ENCODE measurements at places on chromosomes 3 and 15.

DNA sequence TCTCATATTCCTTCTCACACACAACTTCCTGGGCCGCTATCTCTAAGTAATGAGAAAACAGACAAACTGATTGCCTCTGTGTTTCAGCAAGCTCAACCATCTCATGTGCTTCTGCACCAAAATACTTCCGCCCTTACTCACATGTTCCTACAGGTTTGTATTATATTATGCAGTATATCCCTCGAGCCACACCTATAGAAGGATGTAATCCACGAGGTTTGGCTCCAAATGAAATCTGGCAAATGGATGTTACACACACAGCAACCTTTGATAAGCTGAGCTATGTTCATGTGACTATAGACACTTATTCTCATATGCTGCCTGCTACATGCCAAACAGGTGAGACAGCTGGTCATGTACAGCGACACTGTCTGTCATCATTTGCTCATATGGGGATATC is 22.6 kb downstream of the CCRL2 start:
- no peak for DNase-seq

- DNase-seq, result no peak
Observed at GRCh38 chr3:64093825-64094712, 70.8 kb upstream of the PSMD6 start.

- no peak for DNase-seq
Observed at GRCh38 chr15:88388686-88389085, 78.5 kb downstream of the MRPL46 start.

DNA sequence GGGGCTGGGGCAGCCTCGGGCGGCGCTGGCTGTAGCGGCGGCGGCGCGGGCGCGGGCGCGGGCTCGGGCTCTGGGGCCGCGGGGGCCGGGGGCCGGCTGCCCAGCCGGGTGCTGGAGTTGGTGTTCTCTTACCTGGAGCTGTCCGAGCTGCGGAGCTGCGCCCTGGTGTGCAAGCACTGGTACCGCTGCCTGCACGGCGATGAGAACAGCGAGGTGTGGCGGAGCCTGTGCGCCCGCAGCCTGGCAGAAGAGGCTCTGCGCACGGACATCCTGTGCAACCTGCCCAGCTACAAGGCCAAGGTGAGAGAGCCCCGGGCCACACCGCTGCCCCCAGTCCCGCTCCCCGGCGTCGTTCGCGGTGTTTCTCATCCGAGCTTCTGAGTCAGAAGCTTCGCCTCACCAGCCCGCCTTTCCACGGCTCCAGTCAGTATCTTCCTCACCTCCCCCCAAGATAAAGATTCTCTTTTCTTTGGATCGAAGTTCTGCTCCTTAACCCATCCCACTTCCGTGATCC is 600 bp downstream of the FBXO45 start:
- peak; percentile 32 for DNase-seq

DNA sequence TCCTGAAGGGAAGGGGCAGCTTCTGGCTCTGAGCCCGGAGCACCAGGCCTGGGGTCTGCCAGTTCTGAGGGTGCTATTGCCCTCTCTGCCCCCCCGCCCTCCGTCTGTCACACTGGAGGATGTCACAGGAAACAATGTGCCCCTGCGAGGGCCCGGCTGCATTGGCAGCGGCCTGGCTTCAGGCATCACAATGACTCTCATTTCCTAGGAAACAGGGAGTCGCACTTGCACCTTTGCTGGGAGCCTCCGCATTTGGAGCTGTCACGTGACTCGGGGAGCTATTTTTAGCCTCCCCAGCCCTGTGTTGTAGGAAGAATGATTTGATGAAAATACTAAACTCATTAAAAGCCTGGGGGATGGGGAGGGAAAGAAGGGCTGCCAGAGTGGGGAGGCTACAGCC is 518.9 kb downstream of the SHQ1 start:
- DNase-seq, result peak; percentile 86

GRCh38 chr3:146191051-146191450 is 30.1 kb upstream of the PLOD2 start:
- no peak for DNase-seq

- no peak for DNase-seq
Observed at GRCh38 chr3:40869013-40869412, 330.3 kb upstream of the CTNNB1 start.

DNA sequence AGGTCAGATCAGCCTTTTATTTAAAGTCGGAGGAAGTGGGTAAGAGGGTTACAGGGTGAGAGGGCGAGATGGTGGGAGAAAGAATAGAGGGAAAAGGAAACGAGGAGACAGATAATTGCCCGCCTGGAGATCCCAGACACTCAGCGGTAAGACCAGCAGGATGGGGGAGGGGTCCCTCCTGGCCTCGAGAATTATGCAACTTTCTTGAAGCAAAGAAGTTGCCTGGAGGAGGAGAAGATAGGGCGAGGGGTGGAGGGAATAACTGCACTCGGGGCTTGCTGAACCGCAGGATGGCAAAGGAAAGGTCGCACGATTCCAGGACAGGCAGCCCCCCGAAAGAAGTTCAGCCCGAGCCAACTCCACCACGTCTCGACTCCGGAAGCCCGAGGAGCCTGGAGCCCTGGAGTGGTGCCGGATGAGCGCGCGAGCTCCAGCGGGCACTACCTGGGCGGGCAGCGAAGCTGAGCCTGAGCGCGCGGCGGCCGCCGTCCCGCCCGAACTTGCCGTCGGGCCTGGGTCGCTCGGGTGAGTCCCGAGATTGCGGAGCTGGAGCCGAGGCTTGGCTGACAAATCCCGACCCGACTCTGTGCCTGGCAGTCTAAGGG is 402 bp downstream of the WWTR1 start:
- no peak for DNase-seq

DNA sequence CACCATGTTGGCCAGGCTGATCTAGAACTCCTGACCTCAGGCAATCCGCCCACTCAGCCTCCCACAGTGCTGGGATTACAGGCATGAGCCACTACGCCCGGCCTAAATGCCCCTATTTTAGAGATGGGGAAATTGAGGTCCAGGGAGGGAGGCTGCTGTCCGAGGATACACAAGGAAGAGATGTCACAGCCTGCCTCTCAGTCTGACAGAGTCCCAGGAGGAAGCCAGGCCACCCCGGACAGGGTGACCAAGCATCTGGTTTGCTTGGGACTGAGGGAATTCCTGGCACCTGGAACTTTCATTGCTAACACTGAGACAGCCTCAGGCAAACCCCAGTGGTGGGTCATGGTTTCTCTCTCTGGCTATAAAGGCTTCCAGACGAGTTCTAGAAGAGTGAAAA is 30.6 kb upstream of the ADAMTS7 start:
- DNase-seq, result no peak

GRCh38 chr3:184315871-184316661 is 1.7 kb downstream of the EIF4G1 start:
- DNase-seq, result no peak

DNA sequence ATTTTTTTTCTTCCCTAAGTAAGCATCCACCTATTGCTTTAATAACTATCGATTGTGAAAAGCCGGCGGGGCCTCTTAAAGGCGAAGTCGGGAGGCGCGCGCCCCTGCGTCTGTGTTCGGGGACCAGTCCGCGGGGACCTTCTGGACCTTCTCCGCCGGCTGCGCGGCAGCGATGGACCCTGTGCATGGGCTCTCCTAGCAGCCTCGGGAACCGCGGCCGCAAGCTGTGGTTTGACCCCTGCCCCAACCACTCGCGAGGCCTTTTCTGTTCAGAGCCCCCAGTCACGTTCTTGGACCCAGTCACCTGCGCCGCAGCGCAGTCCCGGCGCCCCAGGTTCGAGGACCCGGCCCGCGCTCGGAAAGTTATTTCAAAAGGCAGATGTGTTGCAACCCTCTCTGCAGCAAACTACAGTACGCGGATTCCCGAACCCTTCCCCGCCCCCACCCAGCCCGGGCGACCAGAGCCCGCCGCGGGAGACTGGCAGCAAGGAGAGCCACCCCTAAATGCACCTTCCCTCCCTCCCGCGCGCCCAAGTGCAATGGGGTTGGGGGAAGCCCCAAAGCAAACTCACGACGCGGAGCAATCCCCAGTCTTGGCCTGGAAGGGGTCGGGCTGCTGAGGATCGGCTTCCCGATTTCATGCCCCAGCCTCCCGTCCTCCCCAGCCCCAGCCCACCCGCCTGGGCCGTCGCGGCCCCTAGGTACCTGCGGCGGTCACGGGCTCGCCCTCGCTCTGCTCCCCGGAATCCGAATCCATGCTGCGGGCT is 684 bp downstream of the TNFAIP8L3 start:
- DNase-seq, result no peak

DNA sequence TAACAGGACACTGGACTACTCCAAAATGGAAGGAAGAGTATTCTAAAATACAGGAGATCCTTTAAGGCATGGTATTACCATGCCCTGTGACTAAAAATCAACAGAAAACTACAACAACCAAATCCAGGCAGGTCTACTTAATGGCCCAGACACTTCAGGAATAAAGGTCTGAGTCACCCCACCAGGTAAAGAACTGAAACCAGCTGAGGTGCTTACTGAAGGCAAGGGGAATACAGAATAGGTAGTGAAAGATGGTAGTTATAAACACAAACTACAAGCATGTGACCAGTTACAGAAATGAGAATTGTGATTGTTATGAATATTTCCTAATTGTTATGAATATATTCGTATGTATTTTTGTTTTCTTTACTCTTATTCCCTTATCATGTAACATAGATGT is 13.4 kb downstream of the IFT57 start:
- DNase-seq, result no peak

GRCh38 chr3:184314700-184315542 is 515 bp downstream of the EIF4G1 start:
- peak; percentile 56 for DNase-seq

GRCh38 chr15:83913034-83913632 is 259.2 kb downstream of the ADAMTSL3 start:
- no peak for DNase-seq

DNA sequence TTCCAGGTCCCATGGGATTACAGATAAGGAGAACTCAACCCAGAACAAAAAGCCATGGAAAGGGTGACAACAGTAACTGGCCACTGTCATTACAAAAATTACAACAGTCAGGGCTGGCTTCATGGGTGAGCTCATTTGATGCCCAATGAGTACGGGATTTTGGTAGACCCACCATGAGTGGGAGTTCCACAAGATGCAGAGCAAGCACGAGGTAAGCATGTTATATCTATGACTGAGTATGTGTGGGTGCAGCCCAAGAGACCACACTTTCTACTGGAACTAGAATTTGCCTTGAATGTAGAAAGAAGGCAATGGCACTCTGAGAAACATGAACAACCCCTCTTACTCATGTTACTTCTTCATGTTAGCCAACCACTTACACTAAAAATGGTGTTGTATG is 83.3 kb downstream of the IGF2BP2 start:
- DNase-seq, result no peak

DNA sequence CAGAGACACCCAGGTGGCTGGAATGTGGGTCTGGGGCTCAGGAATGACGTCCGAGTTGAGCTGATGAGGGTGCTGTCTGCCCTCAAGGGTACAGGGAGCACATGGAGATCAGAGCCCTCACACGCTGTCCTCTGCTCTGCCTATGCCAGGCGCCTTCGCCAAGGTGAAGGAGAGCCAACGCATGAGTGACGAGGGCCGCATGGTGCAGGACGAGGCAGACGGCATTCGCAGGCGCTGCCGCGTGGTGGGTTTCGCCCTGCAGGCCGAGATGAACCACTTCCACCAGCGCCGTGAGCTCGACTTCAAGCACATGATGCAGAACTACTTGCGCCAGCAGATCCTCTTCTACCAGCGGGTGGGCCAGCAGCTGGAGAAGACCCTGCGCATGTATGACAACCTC is 9.1 kb downstream of the SNX33 start:
- no peak for DNase-seq

GRCh38 chr3:98594628-98595324 is 1.4 kb upstream of the CPOX start:
- no peak for DNase-seq

DNA sequence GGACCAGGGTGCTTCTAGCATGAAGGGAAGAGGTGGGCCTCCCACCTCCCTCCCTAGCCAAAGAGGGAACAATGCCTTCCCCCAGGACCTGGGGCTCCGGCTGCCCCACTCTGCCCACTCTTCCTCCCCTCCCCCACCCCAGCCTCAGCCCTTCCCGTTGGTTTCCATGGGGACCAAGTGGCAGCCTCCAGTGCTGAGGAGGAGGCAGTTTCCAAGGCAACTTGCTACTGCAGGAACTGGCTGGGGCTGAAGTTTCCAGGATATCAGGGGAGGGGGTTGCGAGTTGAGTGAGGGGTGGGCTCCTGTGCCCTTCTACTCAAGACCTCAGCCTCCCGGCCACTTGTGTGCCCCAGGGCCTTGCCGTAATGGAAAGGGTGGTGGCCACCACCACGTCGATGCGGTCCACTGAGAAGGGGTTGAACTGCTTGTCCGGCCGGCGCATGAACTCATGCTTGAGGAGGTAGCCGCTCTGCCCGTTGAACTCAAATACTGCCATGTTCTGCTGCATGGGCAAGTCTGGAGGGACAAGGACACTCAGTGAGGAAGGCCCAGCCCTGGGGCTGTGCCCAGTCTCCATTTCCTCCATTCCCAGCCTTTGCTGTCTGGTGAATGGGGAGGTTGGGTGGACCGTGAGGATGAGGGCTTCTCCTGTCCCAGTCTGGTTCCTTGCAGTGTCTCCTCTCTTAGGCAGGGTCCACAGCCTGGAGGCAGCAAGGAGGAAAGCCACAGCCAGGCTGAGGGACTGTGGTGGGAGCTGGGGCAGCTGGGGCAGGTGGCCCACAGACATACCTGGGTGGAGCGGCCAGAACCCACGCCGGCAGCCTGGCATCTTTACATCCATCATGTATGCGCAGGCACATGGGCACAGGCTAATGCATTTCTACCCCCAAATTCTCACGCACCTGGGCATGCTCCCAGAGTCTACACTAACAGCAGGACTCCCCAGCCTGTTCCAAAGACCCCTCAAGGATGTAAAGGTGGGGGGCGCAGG is 11.3 kb upstream of the ANKRD63 start:
- DNase-seq, result peak; percentile 68

- DNase-seq, result no peak
Observed at GRCh38 chr3:155244216-155244615, 49.3 kb downstream of the STRIT1 start.

DNA sequence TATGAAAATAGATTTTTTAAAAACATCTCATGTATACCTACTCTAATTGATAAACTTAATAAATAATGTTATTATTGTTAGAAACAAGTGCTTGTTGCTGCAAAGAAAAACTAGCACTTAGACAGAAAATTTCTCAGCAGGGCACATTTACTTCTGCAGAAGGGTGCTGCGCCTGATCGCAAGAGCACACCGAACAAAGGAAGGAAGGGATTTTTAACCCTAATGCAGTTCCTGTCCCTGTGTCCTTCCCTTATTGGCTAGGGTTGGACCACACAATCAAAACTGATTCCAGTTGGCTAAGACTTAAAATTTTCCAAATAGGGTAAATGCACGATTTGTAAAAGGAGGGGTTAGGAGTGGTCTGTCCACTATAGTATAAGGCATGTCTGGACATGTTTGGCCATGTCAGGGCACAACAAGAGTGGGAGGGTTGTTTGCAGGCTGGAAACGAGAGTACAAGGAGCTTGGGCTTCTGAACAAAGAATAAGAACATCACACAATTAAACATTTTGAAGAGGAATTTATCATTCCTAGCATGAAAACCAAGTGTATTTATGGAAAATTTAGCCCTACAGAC is 4.7 kb downstream of the DTWD1 start:
- no peak for DNase-seq

- DNase-seq, result no peak
Observed at GRCh38 chr3:28188686-28189085, 52.7 kb upstream of the CMC1 start.

Measured in Ammon's horn (tissue), 1 donor.